ENCODE measurements at places on chromosomes 3 and 15.
A peak's percentile ranks its signal among the peaks of the same experiment; 100 is the strongest.

DNA sequence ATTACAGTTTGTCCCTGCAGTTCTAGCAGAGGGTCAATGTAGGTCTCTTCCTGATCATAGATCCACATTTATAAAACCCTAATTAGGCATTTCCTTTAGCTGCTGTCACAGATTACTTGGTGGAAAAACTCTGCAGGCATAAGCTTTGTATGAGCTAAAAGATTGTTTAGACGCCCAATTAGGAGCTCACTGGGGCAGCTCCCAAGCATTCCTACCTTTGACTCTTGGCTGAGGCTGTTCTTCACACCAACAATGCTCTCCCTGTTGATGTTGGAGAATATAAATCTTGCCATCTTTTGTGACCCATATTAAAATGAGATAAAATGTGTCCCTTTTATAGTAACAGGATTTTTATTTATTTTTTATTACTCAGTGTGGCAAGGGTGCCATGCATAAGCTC is 148.3 kb upstream of the TRIM42 start:
- DNase-seq = no peak

- DNase-seq = no peak
These were observed 62.9 kb upstream of the AGBL1 start for GRCh38 chr15:86016750-86017149.

- no peak for DNase-seq
These were observed 1.1 kb downstream of the CNTN4 start for GRCh38 chr3:2099779-2100191.

- no peak for DNase-seq
These were observed 94.4 kb downstream of the SRGAP3 start for GRCh38 chr3:9155028-9155427.

- no peak for DNase-seq
These were observed 47.3 kb downstream of the CRABP1 start for GRCh38 chr15:78387246-78388037.

- no peak for DNase-seq
These were observed 236.2 kb upstream of the THBS1 start for GRCh38 chr15:39344662-39345141.

- DNase-seq = no peak
These were observed 67.1 kb downstream of the ARMC8 start for GRCh38 chr3:138254216-138254615.

DNA sequence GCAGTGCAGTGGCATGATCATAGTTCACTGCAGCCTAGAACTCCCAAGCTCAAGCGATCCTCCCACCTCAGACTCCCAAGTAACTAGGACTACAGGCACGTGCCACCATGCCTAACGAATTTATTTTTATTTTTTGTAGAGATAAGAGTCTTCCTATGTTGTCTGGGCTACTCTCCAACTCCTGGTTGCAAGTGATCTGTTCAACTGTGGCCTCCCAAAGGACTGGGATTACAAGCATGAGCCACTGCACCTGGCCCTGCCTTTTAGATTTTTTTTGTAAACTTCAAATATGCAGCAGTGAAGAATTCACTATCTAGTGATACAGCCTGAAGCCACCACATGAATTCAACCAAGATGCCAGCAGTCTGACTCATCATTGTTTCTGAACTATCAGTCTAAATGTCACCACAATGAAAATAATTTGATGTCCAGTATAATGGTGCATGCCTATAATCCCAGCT is 32.7 kb downstream of the UBXN7 start:
- DNase-seq = no peak

DNA sequence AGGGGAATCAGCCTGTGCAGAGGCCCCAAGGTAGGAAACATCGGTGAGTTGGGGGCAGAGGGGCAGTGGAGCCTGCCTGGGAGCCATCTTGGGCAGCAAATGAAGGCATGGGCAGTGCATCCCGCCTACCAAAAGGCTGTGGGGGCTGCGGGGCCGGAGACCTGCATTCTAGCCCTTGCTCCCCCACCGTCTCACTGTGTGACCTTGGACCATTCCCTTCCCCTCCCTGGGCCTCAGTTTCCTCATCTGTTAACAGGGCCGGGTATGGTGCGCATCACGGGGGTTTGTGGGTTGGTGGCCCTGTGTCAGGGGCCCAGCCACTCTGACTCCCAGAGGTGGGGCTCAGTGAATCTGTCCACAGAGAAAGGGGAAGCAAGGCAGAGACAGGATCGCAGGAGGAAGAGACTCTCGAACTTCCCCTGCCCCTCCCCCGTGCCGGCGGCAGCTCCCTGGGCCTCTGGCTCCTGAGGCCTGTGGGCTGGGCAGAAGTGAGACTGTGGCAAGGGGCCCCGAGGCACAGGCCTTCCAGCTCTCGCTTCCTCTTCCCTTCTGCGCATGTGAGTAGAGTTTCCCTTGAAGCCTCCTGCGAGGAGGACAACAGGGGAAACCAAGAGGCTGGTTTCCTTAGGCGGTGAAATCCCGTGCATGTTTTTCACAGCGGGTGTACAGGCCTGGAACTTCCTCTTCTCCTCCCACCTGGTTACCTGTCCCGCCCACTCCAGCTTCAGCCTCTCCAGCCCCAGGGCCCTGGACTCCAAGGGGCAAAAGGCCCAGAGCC is 42.9 kb downstream of the IDH2 start:
- peak; percentile 41 for DNase-seq

GRCh38 chr3:10707400-10708215 is 108.4 kb upstream of the SLC6A11 start:
- DNase-seq = no peak

- no peak for DNase-seq
These were observed 406.5 kb upstream of the THBS1 start for GRCh38 chr15:39174332-39174731.

GRCh38 chr3:125220183-125220582 is 7.6 kb upstream of the SLC12A8 start:
- no peak for DNase-seq

- no peak for DNase-seq
These were observed 386.5 kb upstream of the CFAP20DC start for GRCh38 chr3:59436164-59436958.

GRCh38 chr3:171967137-171967783 is 72.1 kb upstream of the FNDC3B start:
- DNase-seq = no peak

- DNase-seq = no peak
These were observed 39.2 kb downstream of the SNX4 start for GRCh38 chr3:125480656-125481374.

DNA sequence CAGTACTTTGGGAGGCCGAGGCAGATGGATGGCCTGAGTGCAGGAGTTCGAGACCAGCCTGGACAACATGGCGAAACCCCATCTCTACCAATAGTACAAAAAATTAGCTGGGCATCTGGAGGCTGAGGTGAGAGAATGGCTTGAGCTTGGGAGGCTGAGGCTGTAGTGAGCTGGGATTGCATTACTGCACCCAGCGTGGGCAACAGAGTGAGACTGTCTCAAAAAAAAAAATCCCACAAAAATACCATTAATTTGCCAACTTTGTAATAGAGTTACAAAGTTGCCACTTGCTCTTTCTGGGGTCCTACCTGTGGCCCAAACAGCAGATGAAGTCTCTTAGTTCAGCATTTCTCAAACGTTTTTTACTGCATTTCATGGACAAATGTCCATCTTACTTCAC is 6.0 kb upstream of the TFRC start:
- DNase-seq = no peak

DNA sequence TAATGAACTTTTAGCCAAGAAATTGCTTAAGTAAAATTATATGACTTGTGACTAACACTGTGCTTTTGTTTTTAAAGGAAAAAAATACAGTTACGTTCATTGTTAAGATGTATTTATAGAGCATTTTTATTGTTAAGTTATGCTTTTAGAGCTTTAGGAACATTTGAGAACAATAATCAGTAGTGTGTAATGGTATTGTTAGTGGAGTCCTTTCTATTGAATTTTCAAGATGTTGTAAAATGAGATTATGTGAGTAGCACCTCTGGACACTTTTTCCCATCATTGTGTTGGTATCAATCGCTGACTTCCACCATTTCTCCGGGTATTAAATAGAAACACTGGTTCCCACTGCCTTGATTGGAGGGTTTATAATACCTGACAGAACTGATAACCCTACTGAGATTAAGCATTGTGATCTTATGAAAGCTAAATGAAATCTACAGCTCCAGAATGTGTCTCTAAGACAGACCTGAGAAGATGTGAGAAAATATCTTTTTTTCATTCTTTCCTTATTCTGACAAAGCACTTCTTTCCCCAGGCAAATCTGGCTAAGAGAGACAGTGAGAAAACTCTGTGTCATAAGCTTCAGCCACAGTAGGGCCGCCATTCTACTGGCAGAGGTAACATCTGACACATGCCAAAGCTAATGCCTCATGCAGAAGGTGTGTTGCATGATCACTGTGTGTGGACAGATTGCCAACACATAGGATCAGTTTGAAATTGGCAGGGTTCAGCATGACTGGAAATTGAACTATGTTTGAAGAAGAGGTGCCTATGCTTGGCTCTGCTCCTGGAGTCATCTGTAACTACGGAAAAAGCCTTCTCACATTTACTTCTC is 610.8 kb downstream of the MECOM start:
- DNase-seq = no peak

- DNase-seq = no peak
These were observed 21.4 kb downstream of the RAD54L2 start for GRCh38 chr3:51559961-51560360.

- DNase-seq = no peak
These were observed 6.6 kb downstream of the CPNE9 start for GRCh38 chr3:9710174-9710739.

- no peak for DNase-seq
These were observed 11.0 kb upstream of the PLXNA1 start for GRCh38 chr3:126971891-126972351.

DNA sequence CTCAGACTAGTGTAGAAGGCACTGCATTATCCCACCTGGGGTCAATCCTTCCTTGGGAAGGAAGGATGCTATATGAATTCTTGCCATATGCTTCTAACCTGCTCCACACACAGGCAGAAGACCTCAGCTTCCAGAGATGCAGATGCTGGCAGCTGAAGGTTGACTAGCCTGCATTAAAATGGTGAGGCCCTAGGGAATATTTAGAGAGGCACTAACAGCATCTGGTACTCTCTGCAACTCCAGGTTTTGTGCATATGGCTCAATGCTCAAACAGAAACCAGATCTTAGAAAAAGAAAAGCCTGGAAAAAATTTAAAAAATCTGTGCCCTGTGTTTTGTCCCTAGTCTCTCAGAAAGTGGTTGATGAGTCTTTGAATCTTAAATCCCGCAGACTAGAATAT is 56.0 kb upstream of the MYRIP start:
- no peak for DNase-seq

DNA sequence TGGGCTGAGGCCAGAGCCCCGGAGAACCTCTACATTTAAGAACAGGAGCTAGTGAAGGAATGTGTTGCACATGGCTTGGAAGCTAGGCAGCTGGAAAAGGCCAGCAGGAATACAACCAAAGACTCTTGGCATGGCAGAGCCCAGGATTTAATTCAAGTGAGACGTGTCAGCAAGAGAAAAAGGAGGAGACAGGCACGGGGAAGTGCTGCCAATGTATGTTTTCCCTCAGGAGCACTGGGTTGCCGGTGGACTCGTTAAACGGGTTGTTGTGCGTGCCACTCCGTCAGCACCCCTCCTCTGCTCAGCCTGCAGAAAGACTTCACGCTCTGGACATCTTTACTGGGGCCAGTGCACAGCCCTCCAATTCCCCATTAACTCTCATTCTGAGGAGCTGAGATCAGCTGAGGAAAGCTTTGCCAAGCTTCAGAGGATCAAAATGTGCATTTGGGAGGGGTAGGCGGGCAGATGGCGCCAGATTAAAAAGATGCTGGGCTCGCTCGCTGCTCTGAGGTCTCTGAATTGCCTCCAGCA is 103.7 kb downstream of the PDZRN3 start:
- no peak for DNase-seq

DNA sequence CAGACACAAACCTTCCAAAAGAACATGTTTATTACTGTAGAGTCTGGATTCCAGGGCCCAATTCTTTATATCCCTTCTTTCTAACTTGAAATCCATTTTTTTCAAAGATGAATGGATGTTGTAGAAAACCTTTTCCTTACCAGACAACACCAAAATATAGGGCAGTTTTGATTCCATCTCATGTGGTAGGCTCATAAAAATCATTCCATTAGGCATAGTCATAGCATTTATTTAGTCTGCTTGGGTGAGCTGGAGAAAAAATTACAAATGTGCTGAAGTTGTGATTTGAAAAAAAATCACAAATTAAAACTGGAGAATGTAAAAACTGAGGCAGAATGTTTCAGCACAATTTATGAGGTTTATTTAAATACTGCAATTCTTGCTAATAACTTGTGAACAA is 199.3 kb upstream of the TBC1D5 start:
- no peak for DNase-seq

DNA sequence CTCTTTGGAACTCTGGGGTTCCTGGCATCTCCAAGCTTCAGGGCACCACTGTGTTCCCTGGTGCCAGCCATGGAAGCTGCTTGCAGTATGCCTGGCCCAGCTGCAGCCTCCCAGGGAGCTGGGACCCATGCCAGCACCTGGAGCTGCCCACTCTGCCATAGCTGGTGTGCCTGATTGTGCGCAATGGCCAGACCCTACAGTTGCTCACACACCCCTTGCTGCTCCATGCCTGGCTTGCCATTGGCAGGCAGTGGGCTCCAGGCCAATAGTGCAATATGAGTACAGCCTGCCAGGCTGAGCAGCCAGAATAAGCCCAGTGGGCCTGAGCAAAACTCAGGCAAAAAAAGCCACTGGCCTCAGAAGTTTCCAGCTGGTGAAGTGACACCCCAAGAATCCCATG is 43.8 kb upstream of the LRRFIP2 start:
- no peak for DNase-seq

- no peak for DNase-seq
These were observed 40.5 kb downstream of the FEZF2 start for GRCh38 chr3:62332835-62333244.

- no peak for DNase-seq
These were observed 129.8 kb downstream of the MEIS2 start for GRCh38 chr15:36970522-36970921.

- no peak for DNase-seq
These were observed 80.1 kb downstream of the BTD start for GRCh38 chr3:15681668-15682067.

GRCh38 chr3:14680716-14681115 is 5.8 kb downstream of the C3orf20 start:
- DNase-seq = no peak

GRCh38 chr3:58484045-58484721 is 7.7 kb upstream of the KCTD6 start:
- no peak for DNase-seq

- no peak for DNase-seq
These were observed 7.8 kb upstream of the SLCO3A1 start for GRCh38 chr15:91845720-91846119.

GRCh38 chr15:59166601-59167265 is 39.9 kb upstream of the LDHAL6B start:
- DNase-seq = no peak

DNA sequence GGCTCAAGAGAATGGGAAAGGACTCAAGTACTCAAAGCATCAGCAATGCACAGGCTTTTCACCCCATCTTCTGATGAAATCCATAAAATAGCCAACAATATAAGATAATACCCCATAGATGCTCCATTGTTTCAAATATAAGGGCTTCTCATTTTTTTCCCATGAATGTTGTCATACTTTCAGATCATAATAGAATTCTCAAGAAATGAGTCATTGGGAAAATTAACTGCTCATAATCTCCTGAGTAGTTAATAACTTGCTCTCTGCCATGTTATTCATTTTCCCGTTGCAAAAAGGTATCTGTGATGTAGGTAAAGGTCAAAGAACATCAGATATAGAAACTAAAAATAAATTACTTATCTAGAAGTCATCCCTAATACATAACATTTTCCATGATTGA is 121.9 kb downstream of the NSUN3 start:
- DNase-seq = no peak

GRCh38 chr3:187799942-187800641 is 54.8 kb upstream of the BCL6 start:
- DNase-seq = no peak
